ENCODE measurements at places on chromosomes 2 and 18.

DNA sequence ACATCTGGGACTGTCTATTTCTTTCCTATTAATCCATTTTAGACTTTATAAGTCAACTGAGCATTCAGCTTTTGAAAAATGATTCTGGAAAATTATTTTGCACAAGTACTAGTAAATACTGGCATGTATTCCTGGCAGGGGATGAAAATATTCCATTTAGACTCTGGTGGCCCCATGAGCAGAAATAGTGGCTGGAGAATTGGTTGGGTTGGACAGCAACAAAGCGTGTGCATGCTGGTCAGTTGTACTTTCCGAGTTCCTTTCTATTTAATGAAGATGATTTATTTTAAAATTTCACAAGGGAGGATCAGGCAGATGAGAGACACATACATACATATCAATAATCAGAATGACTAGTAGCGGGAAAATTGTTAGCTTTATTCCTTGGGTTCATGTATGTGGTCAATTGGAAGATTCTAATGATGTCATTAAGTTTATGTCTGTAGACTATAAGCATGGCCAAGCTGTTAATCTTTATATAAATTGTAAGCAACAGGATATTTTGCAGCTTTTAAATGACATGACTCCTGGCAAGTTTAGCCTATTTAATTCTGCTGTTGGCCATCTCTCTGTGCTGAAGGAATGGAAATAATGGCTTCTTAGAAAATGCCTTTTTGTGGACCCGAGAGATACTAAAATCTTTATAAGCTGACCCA is 541.6 kb downstream of the SLC4A3 start:
- DNase-seq, result no peak

- no peak for DNase-seq
Observed at GRCh38 chr2:164388511-164388910, 232.8 kb downstream of the GRB14 start.

GRCh38 chr2:232486558-232487384 is 863 bp downstream of the ECEL1 start:
- no peak for DNase-seq

GRCh38 chr2:29703336-29703735 is 218.1 kb downstream of the ALK start:
- no peak for DNase-seq

DNA sequence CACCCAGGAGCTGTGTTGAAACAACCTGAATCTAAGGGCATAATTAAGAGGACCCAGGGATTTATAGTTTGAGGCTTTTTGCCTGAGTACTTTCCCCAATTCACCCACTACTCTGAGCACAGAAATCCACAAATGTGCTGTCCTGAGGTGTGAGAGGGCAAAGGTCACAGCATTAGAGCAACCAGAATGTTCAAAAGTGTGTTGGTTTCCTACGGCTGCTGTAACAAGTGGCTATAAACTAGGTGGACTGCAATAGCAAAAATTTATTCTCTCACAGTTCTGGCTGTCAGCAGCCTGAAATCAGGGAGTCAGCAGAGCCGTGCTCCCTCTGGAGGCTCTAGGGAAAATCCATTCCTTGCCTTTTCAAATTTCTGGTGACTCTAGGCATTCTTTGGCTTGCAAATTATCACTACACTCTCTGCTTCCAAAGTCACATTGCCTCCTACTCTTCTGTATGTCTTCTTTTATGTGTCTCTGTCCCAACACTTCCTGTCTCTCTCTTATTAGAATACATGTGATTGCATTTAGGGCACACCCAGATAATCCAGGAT is 91.4 kb upstream of the TACR1 start:
- DNase-seq, result no peak

- no peak for DNase-seq
Observed at GRCh38 chr18:2897448-2898185, 50.8 kb downstream of the EMILIN2 start.

GRCh38 chr2:176066645-176067588 is 16.8 kb downstream of the EVX2 start:
- no peak for DNase-seq

DNA sequence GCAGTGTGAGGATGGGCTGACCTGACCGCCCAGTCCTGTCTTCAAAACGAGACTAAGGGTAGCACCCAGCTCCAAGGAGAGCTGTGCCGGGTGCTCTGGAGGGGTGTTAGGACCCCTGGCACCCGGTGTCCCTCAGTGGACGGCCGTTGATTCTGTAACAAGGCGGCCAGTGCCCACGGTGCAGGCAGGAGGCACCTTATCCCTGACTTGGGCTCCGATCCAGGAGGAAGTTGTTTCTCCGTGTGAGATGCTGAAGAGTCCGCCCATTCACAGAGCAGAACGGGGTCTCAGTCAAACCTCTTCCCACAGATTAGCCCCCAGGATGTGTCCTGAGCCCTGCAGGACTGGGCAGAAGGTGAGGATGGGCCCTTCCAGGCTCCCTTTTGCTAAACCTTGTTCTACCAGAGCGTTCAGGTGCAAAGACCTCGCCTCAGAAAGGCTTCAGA is 123.0 kb downstream of the NFATC1 start:
- DNase-seq, result no peak

GRCh38 chr2:43707255-43708015 is 31.2 kb upstream of the C1GALT1C1L start:
- no peak for DNase-seq

GRCh38 chr2:113791697-113792590 is 35.5 kb upstream of the SLC35F5 start:
- no peak for DNase-seq

- DNase-seq, result no peak
Observed at GRCh38 chr18:63758615-63759240, 16.5 kb upstream of the SERPINB7 start.

- DNase-seq, result no peak
Observed at GRCh38 chr2:43083710-43084698, 142.4 kb downstream of the ZFP36L2 start.

- no peak for DNase-seq
Observed at GRCh38 chr2:102304268-102304667, 7.1 kb upstream of the IL1RL1 start.

DNA sequence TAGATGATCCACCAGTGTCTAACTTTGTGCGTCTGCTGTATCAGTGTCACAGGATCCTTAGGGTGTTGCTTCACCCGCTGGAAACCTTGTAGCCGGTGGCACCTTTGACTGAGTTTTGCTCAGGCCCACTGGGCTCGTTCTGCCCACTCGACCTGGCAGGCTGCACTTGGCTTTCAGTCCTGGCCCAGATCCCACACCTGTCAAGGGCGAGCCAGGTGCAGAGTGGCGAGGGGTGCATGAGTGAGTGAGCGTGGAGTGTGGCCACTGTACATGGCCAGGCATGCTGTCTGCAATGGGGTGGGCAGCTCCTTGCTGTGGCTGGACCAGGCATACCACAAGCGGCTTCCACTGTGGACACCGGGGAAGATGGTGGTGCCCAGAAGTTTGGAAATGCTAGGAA is 179.0 kb downstream of the FAM210A start:
- no peak for DNase-seq

GRCh38 chr2:112877423-112877822 is 33.5 kb upstream of the IL37 start:
- DNase-seq, result no peak

GRCh38 chr18:28409811-28410210 is 232.9 kb upstream of the CDH2 start:
- DNase-seq, result no peak

DNA sequence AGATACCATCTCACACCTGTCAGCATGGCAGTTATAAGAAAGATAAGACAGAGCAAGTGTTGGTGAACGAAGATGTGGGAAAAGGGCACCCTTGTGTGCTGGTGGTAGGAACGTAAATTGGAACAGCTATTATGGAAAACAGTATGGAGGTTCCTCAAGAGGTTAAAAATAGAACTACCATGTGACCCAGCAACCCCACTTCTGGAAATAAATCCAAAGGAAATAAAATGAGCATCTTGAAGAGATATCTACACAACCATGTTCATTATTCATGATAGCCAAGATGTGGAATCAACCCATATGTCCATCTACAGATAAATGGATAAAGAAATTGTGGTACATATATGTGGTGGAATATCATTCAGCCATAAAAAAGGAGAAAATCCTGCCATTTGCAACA is 26.9 kb downstream of the NGEF start:
- DNase-seq, result no peak

DNA sequence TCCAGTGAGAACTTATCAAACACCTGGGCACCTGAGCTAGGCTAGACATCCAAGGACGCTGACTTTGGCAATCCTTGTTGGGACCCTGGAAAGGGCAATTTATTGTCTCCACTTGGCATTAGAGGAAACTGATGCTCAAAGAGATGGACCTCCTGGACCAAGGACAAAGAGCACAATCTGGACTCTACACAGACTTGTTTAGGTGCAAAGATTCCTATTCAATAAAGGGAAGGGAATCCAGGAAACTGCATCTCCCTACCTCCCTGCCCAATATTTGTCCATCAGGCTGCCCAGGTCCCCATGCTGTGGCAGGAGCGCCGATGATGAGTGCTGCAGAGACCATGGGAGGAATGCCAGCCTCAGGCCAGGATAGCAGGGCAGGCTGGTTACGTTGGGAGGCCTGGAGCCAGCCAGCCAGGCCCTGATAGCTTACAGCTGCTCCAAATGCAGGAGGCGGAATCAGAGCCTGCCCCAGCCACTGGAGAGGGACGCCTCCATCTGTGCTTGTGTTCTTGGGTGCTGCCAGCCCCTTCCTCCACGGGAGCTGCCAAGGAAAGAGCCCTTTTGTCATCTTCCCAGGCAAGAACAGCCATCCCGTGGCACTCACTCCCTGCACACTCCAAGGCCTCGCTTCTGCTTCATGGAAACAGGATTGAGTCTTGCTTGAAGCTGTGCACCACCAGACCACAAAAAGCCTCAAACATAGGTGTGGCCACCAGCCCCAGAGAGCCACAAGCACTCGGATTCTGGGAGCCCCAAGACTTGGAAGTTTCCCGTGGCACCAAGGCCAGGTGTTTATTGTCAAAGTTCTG is 60.0 kb downstream of the HS1BP3 start:
- DNase-seq, result no peak

GRCh38 chr2:85999061-85999831 is 106.4 kb downstream of the POLR1A start:
- DNase-seq, result no peak

GRCh38 chr2:180523621-180524340 is 456.6 kb upstream of the UBE2E3 start:
- DNase-seq, result no peak

DNA sequence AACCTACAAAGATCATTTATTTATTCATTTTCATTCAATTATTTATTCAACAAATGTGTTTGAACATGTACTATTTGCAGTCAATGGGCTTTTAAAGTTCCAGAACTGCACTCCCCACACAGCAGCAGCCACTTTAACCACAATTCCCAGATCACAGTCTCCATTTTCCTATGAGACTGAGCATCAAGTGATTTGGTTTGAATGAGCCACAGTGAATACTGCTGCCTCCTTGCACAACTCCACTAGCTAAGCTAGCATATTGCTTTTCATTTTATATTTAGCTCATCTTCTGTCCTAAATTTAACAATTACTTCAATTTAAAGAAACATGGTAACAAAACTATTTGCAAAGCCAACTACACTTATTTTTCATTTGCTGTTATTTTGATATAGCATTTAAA is 353.4 kb upstream of the VRK2 start:
- no peak for DNase-seq

GRCh38 chr2:229193281-229193680 is 77.8 kb downstream of the PID1 start:
- DNase-seq, result no peak

- no peak for DNase-seq
Observed at GRCh38 chr2:47606172-47606571, 176.8 kb upstream of the MSH6 start.

- DNase-seq, result no peak
Observed at GRCh38 chr2:30666266-30666874, 140.9 kb downstream of the CAPN13 start.

GRCh38 chr2:10329880-10330699 is 27.4 kb downstream of the HPCAL1 start:
- DNase-seq, result no peak

DNA sequence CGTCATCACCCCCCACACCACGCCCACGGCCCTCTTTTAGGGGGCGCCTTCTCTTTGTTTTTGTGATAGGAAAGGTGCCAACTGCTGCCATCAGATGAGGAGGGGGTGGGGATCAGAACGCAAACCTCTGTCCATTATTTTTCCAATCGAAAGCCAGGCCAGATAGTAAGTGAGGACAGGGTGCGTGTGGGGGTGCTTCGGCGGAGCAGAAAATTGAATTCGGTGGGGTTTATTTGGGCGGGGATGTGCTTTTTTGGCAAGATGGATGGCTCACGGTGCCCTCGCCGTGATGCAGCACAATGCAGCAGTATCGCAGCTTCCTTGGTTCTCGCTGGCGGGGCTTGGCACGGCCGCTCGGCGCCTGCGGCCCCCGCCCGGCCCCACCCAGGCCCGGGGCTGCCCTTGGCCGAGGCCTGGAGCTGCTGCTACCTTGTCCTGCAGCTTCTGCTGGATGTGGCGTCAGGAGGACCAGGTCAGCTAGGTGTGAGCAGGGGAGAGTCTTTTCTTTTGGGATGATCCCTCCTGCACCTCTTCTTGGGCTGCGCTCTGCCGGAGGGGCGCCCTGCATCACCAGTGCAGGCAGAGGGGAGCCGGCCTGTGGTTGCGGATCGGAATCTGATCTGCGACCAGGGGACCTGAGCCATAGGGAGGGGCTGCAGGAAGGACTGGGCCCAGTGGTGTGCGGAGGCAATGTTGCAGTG is 1.3 kb downstream of the SPTBN1 start:
- DNase-seq, result no peak

DNA sequence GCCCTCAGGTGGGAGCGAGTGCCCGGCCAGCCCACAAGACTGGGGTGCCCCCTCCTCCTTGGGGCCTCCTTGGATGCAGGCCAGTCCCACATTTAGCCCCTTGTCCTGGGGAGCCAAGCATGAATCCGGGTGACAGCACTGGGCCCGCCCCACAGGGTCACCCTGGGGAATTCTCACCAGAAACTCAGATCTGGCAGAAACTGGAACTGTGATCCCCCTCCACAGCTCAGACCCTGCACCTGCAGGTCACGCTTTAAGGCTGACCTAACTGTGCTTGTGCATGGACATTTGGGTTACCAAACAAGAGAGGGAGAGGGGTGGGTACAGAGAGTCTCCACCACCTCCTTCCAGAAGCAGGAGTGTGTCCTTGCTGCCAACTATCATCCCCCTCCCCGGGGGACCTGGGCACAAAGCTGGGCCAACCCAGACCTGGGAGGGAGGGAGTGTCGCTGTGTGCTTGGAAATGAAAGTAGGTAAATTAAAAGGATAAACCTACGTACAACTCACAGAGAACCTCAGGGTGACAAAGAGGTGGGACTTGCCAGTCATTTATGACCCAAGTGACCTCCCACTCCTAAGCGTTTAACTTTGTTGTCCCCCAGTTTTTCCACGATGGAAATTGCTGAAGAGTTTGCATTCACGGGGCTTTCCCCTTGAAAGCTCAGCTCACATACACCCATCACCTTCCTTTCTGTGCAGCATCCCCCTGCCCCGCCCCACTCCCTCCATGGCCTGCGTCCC is 9.1 kb downstream of the ITM2C start:
- DNase-seq, result no peak

- no peak for DNase-seq
Observed at GRCh38 chr18:55964171-55964570, 376.2 kb upstream of the TCF4 start.

- DNase-seq, result no peak
Observed at GRCh38 chr18:6650127-6650507, 79.4 kb upstream of the ARHGAP28 start.

All from NCI-H2107 (cell line).